ENCODE measurements at places on chromosomes 12 and 14. TPM values are rescaled to one million over a fixed set of nuclear protein-coding genes. Genes with fewer than 3 reads are reported as not detected.

- DNase-seq, result no peak
Observed at GRCh38 chr12:13452955-13453570, 256.5 kb downstream of the EMP1 start.

GRCh38 chr12:52418576-52419110 lies 12.5 kb upstream of the KRT82 start:
- no peak for DNase-seq

GRCh38 chr14:104157016-104157928 lies 18.9 kb downstream of the KIF26A start:
- DNase-seq, result no peak

GRCh38 chr12:69851976-69852375 lies 26.9 kb downstream of the MYRFL start:
- no peak for DNase-seq

GRCh38 chr12:64187370-64187769 lies 34.7 kb downstream of the KICS2 start:
- no peak for DNase-seq

GRCh38 chr12:77772676-77773298 lies 57.9 kb upstream of the NAV3 start:
- peak; percentile 72 for DNase-seq

GRCh38 chr14:22607291-22607690 lies 9.2 kb downstream of the ABHD4 start:
- no peak for DNase-seq

- DNase-seq, result peak; percentile 76
Observed at GRCh38 chr14:61280526-61281185, 482 bp downstream of the TMEM30B start.

DNA sequence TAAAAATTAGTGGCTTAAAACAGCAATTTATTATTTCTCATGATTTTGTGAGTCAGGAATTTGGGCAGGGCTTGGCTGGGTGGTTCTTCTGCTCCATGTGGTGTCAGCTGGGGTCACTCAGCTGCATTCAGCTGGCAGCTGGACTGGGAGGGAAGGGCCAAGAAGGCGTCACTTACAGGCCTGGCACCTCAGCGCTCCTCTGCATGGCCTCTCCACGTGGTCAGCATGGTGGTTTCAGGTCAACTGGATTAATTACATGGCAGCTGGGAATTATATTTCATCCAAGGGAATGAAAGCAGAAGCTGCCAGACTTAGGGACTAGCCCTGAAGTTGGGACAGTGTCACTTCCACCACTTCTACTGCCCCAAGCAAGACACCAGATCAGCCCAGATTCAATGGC lies 27.5 kb upstream of the IRF2BPL start:
- DNase-seq, result peak; percentile 25

- DNase-seq, result no peak
Observed at GRCh38 chr12:44774815-44775411, 101.2 kb downstream of the NELL2 start.

GRCh38 chr12:55732288-55732687 lies 3.5 kb upstream of the CD63 start:
- no peak for DNase-seq

DNA sequence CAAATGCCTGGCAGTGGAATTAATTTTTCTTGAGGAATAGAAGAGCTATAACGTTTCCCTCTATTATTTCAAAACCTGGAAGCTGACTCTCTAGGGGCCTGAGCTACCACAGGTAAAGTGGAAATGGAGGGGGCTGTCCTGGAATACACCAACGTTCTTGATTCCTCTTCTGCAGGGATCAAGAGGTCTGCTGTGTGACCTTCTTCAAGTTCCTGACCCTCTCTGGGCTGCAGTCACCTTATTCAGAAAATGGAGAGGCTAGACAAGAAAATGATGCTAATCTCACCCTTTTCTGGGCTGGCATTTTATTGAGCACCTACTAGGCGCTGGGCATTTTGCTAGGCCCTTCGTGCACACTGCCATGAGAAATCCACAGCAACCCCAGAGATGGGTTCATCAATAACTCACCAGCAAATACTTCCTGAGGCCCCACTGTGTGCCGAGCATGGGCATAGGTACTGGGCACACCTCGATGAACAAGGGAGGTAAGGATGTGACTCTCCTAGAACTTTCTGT lies 55.2 kb upstream of the DLK1 start:
- DNase-seq, result no peak

DNA sequence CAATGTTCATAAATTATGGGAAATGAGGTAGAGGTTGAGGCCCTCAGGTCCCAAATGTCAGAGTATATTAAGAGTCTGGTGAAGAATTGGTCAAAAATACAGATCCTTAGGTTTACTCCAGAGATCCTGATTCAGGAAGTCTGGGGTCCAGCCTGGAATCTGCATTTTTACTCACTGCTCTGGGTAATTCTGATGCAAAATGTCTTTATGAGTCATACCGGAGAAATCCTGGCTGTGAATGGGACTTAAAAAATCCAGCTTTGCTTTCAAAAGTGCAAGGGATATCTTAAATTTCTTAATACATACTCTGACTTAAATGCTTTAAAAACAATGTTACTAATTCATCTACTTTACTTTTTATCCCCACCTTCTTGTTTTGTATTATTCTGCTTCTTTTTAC lies 74.5 kb downstream of the FERMT2 start:
- DNase-seq, result no peak

GRCh38 chr12:20213723-20214625 lies 154.4 kb upstream of the PDE3A start:
- DNase-seq, result peak; percentile 92

ATP2A2 gene
- 312 TPM for total RNA-seq

SYCP3 gene
- 0.13 TPM for total RNA-seq

GPR137C gene
- total RNA-seq, result 1.8 TPM

E2F7 gene
- 3.1 TPM for total RNA-seq

CCDC177 gene
- total RNA-seq, result under 0.01 TPM

UNC119B gene
- total RNA-seq, result 6.0 TPM

ESPL1 gene
- total RNA-seq, result 4.0 TPM

MCRS1 gene
- total RNA-seq, result 52.5 TPM

Data from muscle of leg (tissue), 16 donors.